ENCODE measurements at places on chromosomes 6 and 20.

GRCh38 chr6:36340618-36341454 lies 4.1 kb upstream of the BNIP5 start:
- DNase-seq: no peak

- DNase-seq: no peak
Measured at GRCh38 chr6:99746261-99746895, 139.7 kb downstream of the PRDM13 start.

DNA sequence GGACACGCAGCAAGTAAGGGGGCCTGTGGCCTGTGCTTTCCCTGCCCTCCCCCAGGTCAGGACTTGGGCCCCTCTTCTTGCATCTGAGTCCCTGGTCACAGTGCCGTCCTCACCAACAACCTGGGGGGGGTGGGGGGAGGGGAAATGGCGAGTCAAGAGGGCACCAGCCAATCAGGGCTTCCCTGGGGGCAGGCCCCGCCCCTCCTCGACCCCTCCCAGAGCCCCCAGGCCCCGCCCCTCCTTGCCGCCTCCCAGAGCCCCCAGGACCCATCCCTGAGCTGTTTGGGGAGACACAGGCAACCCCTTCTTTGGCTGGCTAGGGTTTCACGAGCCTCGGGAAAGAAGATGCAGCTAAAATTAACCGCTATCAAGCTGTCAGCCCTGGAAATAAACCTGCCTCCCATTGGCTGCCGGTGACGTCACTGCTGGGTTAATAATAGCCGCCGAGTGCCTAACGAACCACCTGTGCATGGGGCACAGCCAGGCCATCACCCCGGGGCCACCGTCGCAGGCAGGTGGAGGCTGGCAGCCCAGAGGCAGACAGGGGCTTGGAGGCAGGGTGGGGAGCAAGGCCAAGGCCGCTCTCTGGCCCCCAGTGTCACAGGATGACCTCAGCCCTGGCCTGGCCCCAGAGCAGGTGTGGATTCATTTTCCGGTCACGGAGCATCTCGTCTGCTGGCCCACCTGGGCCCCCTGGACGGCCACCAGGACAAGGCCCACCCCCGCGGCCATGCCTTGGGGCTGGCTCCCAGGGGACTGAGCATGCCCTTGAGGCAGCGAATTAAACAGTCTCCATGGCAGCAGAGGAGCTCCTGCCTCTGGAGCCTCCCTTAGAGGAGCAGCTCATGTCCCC lies 3.2 kb upstream of the EEF1A2 start:
- DNase-seq: no peak

- no peak for DNase-seq
Measured at GRCh38 chr20:57672164-57672563, 37.7 kb downstream of the PMEPA1 start.

DNA sequence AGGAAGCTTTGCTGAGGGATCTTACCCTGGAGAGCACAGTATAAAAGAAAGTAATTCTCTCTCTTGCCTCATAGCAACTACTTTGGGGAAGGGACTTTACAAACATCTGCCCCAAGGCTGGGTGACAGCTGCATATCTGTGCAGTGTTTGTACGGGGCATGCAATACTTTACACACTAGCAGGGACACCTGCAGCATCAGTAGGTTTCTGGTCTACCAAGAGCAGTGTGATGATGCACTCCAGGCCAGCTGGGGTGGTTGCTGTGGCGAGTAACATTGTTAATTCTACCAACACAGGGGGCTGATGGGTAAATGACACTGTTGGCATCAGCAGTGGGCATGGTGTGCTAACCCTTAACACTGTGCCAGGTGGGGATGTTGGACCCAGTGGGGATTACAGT lies 48.0 kb downstream of the ADTRP start:
- DNase-seq: no peak

- no peak for DNase-seq
Measured at GRCh38 chr6:105522626-105523322, 119.9 kb upstream of the PREP start.

- DNase-seq: no peak
Measured at GRCh38 chr6:165820407-165820806, 157.4 kb upstream of the PDE10A start.
